PC-3 (cell line): ENCODE measurements at places on chromosomes 1 and 21. TPM values are rescaled to one million over a fixed set of nuclear protein-coding genes. Genes with fewer than 3 reads are reported as not detected.

MIA3 gene
- 50.8 and 69.3 TPM in 2 replicates for total RNA-seq

TBX15 gene
- total RNA-seq, result 0.58 TPM in 1 of 2 replicates, not detected in the other

ITLN2 gene
- not detected in 2 replicates for total RNA-seq

ST6GALNAC5 gene
- total RNA-seq, result 0.36 and 1.2 TPM in 2 replicates

OR2T33 gene
- total RNA-seq, result 0.18 TPM in 1 of 2 replicates, not detected in the other

MNDA gene
- not detected in 2 replicates for total RNA-seq

ANKRD65 gene
- total RNA-seq, result 0.18 and 1.1 TPM in 2 replicates

HPDL gene
- not detected in 2 replicates for total RNA-seq

- peaks cover 20% of the 10 kb centered on the region for H3K4me1 ChIP-seq
- H3K36me3 ChIP-seq, result no peaks in the 10 kb centered on the region
- no peaks in the 10 kb centered on the region for H3K27me3 ChIP-seq
Observed at GRCh38 chr1:87810166-87810565, 481.5 kb downstream of the LMO4 start.

- H3K4me3 ChIP-seq, result no peak within 1 kb of the TSS
- H3K27ac ChIP-seq, result no peak within 1 kb of the TSS
- H3K36me3 ChIP-seq, result no peaks in the 10 kb centered on the region
- DNase-seq, result no peak
Observed at GRCh38 chr1:109539676-109540075, at the start of gene GPR61. Gene GPR61 (plus strand): TSS chr1:109539872. CDS start chr1:109543023, 3,151 bp downstream.

DNA sequence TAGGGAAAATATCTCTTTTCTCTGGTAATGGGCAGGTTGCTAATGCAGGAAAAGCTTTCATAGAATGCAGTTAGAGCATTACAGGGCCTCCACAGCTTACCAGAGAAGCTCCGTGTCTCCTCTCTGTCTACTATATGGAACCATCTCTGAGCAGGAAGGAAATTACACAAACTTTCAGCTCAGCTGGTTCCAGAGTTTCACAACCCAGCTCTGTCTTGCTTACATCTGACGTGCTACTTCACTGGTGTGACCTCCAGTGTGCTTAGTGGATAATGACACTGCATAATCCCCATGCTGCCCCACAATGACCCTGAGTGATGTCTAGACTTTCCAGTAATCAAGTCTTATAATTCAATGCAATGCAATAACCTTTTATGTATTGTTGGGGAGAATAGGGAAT lies 4.3 kb upstream of the FGGY start:
- H3K27me3 ChIP-seq, result no peaks in the 10 kb centered on the region
- DNase-seq, result no peak
- no peak overlapping the region for H3K27ac ChIP-seq

- no peak overlapping the region for H3K4me3 ChIP-seq
- no peak overlapping the region for H3K27ac ChIP-seq
- no peaks in the 10 kb centered on the region for H3K36me3 ChIP-seq
Observed at GRCh38 chr1:65141394-65141793, 6.6 kb upstream of the AK4 start.

- no peak overlapping the region for H3K4me3 ChIP-seq
- no peak overlapping the region for H3K27ac ChIP-seq
- no peaks in the 10 kb centered on the region for H3K36me3 ChIP-seq
- H3K4me1 ChIP-seq, result peaks cover 12% of the 10 kb centered on the region; the same call in 1 of the 2 replicates
- H3K27me3 ChIP-seq, result no peaks in the 10 kb centered on the region
Observed at GRCh38 chr1:12097321-12097720, 34.2 kb downstream of the TNFRSF8 start.

- no peaks in the 10 kb centered on the region for H3K36me3 ChIP-seq
- H3K4me3 ChIP-seq, result no peak overlapping the region
- H3K27ac ChIP-seq, result no peak overlapping the region
- H3K4me1 ChIP-seq, result no peaks in the 10 kb centered on the region
- H3K27me3 ChIP-seq, result no peaks in the 10 kb centered on the region
Observed at GRCh38 chr1:214685906-214686305, 82.9 kb downstream of the CENPF start.

GRCh38 chr1:167456926-167457325 lies 61.4 kb downstream of the CD247 start:
- H3K4me1 ChIP-seq, result peaks cover 6% of the 10 kb centered on the region; the same call in 1 of the 2 replicates
- H3K27ac ChIP-seq, result no peak overlapping the region
- H3K4me3 ChIP-seq, result no peak overlapping the region
- no peak for DNase-seq
- no peaks in the 10 kb centered on the region; the same call in 1 of the 2 replicates for H3K27me3 ChIP-seq

- H3K27me3 ChIP-seq, result no peaks in the 10 kb centered on the region
- H3K4me3 ChIP-seq, result no peak overlapping the region
- no peak overlapping the region for H3K27ac ChIP-seq
- no peak for DNase-seq
- H3K4me1 ChIP-seq, result peaks cover 24% of the 10 kb centered on the region
Observed at GRCh38 chr1:117810553-117810952, 118.9 kb downstream of the GDAP2 start.

DNA sequence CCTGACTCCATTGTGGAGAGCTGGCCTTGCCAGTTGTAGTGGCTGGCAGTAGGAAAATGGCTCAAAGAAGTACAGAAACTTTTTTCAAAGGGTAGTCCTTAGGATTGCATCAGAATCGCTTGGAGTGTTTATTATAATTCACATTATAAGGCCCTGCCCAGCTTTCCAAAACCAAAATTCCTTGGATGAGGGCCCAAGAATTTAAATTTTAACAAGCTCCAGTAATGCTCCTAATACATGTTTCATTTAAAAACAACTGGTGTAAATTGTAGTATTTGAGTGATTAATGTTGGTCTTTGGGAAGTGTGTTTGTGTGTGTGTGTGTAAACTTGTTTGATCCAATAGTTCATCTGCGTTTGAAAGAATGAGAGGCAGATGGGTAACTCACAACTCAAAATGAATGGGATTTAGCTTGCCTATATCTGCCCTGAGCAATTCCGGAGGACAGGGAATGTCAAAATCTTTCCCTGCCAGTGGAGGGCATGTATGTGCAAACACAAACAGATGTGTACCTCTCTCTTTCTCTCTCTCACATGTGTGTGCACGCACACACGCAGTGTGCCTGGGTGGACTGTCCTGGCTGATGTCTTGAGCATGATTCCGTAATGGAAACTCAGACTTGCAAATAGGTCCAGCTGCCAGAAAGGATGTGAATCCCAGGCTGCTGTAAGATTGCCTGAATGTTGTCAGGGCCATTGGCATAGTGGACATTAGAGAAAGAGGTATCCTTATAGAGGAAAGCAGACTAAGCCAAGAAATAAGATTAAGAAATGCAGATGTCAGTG lies 293.1 kb downstream of the LMX1A start:
- H3K27ac ChIP-seq, result no peak overlapping the region
- 0 out of 2 replicates have a peak, but pooled peaks cover 3% of the 10 kb centered on the region for H3K4me1 ChIP-seq
- no peaks in the 10 kb centered on the region for H3K36me3 ChIP-seq
- H3K27me3 ChIP-seq, result peaks cover 10% of the 10 kb centered on the region

- no peaks in the 10 kb centered on the region for H3K4me1 ChIP-seq
- 0 out of 2 replicates have a peak, but pooled peaks cover 4% of the 10 kb centered on the region for H3K36me3 ChIP-seq
- no peak for DNase-seq
- no peak overlapping the region for H3K27ac ChIP-seq
- no peaks in the 10 kb centered on the region for H3K27me3 ChIP-seq
Observed at GRCh38 chr1:240021709-240022108, 70.0 kb upstream of the FMN2 start.

DNA sequence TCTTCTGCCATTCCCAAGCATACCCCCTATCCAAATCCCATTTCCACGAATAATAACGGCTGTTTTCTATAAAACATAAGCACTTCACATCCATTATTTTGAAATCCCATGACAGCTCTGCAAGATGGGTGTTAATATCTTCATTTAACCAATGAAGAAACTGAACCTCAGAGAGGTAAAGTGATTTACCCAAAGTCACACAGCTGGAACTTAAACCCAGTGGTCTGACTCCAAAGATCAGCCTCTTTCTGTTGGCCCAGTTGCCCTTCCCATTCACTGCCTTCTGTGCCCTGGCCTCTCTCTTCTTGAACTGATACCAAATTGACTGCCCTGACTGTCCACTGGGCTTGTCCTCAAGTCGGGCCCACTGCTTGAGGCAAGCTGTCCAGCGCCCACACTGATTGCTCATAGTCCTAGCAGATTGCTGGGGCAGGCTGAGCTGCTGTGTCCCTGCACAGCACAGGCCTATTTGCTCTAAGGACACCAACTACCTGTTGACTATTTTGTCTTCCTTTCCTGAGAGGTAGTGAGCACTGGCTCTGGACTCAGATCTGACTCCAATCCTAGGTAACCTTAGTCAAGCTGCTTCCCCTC lies 19.3 kb downstream of the TAL1 start:
- no peaks in the 10 kb centered on the region for H3K27me3 ChIP-seq
- H3K4me1 ChIP-seq, result no peaks in the 10 kb centered on the region
- no peak overlapping the region for H3K4me3 ChIP-seq
- DNase-seq, result no peak
- no peaks in the 10 kb centered on the region for H3K36me3 ChIP-seq
